ENCODE measurements at places on chromosomes 11 and 22. TPM values are rescaled to one million over a fixed set of nuclear protein-coding genes. Genes with fewer than 3 reads are reported as not detected.

- no peak overlapping the region for H3K27ac ChIP-seq
- no peaks in the 10 kb centered on the region for H3K27me3 ChIP-seq
- no peaks in the 10 kb centered on the region for H3K4me1 ChIP-seq
- H3K36me3 ChIP-seq: no peaks in the 10 kb centered on the region
Observed at GRCh38 chr11:39668640-39669039, 1790.8 kb downstream of the LRRC4C start.

Gene SYT13
- total RNA-seq: not detected

Gene PATE2
- total RNA-seq: not detected

GRCh38 chr11:87330187-87330601 is 292.5 kb downstream of the TMEM135 start:
- H3K4me1 ChIP-seq: no peaks in the 10 kb centered on the region
- no peaks in the 10 kb centered on the region for H3K27me3 ChIP-seq
- no peak overlapping the region for H3K4me3 ChIP-seq
- peaks cover 19% of the 10 kb centered on the region for H3K36me3 ChIP-seq
- no peak for DNase-seq

Gene ACRV1
- not detected for total RNA-seq

DNA sequence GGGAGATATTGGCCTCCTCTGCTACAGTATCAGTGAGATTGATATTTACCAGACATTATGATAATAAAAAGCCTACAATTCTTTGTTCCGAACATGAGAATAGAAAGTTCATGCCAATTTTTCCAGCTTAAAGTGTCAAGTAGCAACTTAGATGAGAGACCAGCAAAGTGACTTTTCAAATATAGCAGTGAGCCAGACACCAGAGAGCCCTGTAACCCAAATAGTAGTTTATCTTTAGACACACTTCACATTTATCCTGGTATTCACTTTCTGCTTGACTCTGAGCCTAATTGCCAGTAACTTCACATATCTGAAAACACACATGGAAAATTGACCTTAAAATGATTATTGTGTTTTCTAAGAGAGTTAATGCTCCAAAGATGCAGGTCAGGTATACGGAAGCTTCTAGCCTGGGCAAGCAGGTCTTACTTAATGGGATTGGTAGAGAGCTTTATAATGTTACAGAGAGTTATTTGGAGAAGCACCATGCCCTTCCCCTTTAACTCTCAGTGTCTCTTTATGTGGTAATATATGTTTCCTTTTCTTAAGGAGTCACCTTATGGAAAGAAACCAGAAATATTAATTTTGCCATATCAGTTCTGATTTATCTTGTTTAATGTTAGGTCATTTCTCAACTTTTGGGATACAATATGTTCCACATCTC is 852.3 kb upstream of the CHORDC1 start:
- no peaks in the 10 kb centered on the region for H3K4me1 ChIP-seq
- H3K36me3 ChIP-seq: no peaks in the 10 kb centered on the region
- H3K27ac ChIP-seq: no peak overlapping the region
- no peaks in the 10 kb centered on the region for H3K27me3 ChIP-seq

- no peak overlapping the region for H3K4me3 ChIP-seq
- DNase-seq: no peak
- H3K27ac ChIP-seq: no peak overlapping the region
- H3K4me1 ChIP-seq: no peaks in the 10 kb centered on the region
Observed at GRCh38 chr22:35591714-35592417, 25.3 kb downstream of the MB start.

- no peaks in the 10 kb centered on the region for H3K27me3 ChIP-seq
- DNase-seq: no peak
- peaks cover 51% of the 10 kb centered on the region for H3K36me3 ChIP-seq
- no peak overlapping the region for H3K4me3 ChIP-seq
- no peaks in the 10 kb centered on the region for H3K4me1 ChIP-seq
- no peak overlapping the region for H3K27ac ChIP-seq
Observed at GRCh38 chr22:35437049-35437448, 37.1 kb downstream of the MCM5 start.

- no peaks in the 10 kb centered on the region for H3K36me3 ChIP-seq
- H3K27ac ChIP-seq: no peak overlapping the region
- H3K27me3 ChIP-seq: peaks cover 12% of the 10 kb centered on the region
- H3K4me3 ChIP-seq: no peak overlapping the region
- DNase-seq: no peak
- H3K4me1 ChIP-seq: peaks cover 9% of the 10 kb centered on the region
Observed at GRCh38 chr22:49664891-49665290, 162.8 kb downstream of the BRD1 start.

All from activated naive CD4-positive, alpha-beta T cell treated with anti-CD3 and anti-CD28 coated beads for 36 hours (primary cell).